ENCODE measurements at places on chromosomes 5 and 9.

DNA sequence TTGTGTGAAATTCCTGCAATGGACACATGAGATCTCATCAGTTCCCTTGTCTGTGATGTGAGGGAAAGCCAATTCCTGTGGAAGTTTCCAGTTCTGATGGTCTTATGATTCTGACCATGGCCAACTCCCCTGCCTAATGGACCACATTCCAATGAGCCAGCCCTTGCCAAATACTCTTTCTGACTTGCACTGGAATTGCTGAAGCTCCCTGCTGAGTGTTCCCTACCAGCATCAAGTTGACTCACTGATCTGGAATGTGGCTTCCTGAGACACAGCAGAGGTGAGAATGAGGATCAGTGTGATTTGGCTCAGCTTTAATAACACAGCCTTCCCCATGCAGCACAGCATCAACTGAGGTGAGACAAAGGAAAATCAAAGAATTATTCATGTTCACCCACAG, 427.8 kb downstream of the KDM4C start:
- DNase-seq, result no peak

DNA sequence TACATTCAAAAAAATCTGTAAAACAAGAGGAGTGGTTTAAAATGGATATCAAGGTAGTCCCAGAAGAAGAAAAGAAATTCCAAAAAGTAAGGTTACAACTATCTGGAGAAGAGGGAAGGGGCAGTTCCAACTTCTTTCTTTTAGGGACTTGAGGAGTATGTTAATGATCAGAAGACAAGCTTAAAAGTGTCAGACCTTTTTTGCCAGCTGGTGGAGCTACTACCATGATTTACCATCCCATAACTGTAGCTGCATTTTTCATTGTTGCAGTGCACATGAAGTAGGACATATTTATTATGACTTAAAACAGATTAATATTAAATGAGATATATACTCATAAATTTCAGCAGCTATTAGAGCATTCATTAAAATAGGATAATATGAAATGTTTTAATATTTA, 158.5 kb upstream of the RGS7BP start:
- no peak for DNase-seq

GRCh38 chr5:113240951-113241726, 193.7 kb downstream of the TSSK1B start:
- no peak for DNase-seq

- no peak for DNase-seq
Measured at GRCh38 chr5:112983363-112983762, 6.8 kb downstream of the DCP2 start.

DNA sequence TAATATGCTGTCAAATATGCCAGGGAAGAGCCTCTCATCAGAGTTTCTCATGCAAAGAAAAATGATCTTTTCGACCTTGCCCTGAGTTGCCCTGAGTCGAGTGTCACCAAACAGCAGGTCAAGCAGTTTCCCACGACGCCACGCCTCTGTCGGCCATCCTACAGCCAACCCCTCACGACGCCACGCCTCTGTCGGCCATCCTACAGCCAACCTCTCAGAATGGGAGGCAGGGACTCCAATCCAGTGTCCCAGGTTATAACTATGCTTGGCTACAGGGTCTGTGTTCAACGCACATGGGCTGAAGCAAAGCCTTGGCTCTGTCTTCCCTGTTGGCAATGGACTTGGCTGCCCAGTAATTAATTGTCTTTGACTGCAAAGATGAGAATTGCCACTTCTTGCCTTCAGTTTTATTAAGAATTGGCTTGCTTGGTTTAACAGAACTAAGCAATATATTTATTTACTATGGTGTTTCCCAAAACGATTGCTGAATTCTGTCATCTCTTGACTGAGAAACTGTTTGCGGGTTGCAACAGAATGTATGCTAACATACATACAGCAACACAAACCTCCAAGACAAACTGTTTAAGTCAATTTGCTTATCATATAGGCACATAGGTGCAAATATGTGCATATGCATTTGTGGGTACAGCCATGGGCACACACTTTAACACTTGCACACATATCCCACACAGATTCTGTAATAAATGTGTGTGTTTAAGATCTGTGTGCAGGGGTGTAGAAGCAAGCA, 352.9 kb downstream of the GLIS3 start:
- no peak for DNase-seq

DNA sequence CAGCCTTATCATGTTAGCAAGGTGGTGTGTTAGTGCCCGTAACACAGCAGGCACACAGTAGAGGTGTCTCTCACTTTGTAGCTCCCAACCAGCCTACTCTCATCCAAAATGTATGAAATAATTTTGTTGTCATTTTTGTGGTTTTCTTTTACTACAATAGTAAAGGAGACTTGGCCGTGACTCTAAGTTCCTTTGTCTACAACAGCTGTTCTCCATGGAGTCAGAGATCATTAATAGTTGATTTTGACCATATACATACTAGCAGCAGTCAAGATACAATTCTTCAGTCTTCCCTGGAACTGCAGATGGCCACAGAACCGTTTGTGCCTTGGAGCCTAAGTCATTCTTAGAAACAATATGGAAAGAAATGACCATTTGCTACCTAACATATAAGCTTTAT, 567.1 kb downstream of the TLR4 start:
- DNase-seq, result no peak

DNA sequence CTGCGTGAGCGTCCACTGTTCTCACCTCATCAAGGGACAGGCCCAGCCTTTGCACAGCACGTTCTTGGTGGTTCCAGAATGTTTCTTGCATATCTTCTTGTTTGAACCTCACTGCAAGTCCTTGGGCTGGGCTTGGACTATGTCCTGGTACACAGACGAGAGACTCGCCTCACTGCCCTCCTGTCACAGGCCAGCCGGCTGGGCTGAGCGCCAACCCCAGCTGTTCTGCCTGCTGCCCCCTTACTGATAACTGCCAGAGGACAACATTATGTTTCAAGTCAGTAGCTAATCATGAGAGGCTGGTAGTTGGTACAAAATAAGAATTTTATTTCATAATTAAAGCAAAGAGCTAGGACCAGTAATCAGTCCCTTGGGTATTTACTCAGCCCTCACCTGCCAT, 52.8 kb upstream of the LRRTM2 start:
- no peak for DNase-seq

DNA sequence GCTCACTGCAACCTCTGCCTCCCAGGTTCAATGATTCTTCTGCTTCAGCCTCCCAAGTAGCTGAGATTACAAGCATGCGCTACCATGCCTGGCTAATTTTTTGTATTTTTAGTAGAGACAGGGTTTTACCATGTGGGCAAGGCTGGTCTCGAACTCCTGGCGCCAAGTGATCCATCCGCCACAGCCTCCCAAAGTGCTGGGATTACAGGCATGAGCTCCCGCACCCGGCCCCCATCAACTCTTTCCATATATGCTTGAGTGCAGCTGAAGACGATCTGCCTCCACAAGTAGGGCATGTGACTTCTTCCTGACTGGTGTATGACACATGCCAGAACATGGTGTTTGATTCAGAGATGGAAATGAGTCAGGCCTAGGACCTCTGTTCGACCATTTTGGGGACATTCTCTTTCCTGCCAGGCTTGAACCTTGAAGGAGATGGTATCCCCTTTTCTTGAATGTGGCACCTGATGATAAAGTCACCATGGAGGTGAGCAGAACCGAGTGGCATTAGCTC, 7.5 kb upstream of the CNOT6 start:
- no peak for DNase-seq

DNA sequence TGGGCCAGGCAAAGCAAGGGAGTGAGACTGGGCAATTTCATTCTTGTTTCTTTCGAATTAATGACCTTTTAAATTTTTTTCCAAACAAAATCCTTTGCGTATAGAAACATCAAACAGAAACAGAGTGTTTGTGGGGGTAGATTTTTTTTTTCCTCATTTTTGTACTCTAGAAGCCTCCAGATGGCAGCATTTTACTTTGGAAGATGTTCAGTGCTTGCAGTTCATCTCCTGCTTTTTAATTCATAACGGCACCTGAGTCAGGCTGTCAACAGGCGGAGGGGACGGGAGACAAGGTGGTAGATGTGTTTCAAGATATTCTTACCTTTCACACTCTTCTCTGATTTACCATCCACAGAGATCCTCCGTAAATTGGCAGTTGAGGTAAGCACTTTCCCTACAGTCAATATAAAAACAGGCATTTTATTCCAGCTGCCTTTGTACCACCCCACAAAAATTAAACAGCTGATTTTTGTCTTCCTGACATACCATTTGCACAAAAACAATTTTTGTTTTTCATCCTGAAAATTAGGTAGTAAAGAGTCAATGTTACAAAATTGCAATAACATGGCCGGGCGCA, 99.5 kb upstream of the FBXL17 start:
- DNase-seq, result peak; percentile 13

- peak; percentile 40 for DNase-seq
Measured at GRCh38 chr5:7745882-7746610, 104.9 kb downstream of the CFAP90 start.

DNA sequence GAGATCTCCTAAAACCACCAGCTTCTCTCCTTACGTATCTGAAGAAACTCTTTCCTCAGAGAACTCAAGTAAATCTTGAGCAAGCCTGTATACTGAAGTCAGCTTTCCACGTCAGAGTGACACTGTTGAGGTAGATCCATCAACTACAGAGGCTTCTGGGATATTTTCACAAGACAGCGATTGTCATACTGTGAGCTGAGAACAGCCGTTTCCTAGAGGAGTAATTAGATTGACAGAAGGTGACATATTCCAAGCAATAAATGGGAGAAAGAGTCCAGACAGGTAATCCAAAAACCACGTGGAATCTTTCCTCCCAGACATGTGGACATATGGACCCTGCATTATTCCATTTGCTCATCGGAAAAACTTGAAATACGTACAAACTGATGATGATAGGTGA, 117.2 kb downstream of the MEF2C start:
- DNase-seq, result no peak

DNA sequence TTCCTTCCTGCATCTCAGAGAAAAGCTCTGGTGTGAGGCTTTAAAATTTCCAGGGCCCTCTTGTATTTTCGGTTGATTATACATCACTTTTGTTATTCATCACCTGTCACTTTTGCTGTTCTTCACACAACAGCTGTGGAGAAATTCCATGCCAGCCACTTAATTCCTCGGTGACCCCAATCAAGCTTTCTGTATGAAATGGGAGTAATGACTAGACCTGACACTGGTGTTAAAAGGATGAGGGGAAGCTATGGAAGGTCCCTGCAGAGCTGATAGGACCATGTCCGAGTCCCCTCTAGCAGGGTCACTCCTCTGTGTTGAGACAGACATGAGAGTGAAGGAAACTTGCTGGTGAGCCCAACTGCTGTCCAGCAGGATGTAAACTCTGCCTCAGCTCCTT, 59.7 kb downstream of the GPR21 start:
- DNase-seq, result no peak

GRCh38 chr5:72846483-72846882, 30.0 kb downstream of the TNPO1 start:
- DNase-seq, result no peak

DNA sequence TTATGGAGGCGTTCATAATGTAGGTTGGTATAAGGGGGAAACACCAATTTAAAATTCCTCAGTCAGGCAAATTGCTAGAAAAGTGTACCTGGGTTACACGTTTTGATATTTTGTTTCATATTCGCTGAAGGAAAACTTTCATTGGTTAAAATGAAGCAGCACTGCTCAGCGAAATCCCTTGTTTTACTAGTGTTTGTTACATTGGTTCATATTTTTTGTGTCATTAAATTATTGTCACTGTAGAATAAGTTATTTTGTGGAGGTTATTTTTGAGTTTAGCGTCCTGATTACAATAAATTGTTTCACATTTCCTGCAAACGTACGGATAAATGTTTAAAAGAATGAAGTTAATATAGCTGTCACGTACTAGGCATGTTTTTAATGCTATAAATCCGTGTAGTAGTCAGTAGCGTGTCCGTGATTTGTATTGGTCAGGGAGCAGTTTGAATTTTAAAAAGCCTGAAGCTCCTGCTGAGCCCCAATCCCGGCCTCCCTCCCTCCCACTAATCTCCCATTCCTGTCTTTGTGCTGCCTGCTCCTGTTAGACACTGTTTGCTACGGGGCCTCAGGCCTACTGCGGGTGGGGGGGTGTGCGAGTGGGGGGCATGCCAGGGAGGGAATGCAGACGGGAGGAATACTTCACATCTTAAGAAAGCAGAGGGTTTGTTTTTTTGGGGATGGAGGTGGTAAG, 2.0 kb downstream of the NIPBL start:
- DNase-seq, result no peak

DNA sequence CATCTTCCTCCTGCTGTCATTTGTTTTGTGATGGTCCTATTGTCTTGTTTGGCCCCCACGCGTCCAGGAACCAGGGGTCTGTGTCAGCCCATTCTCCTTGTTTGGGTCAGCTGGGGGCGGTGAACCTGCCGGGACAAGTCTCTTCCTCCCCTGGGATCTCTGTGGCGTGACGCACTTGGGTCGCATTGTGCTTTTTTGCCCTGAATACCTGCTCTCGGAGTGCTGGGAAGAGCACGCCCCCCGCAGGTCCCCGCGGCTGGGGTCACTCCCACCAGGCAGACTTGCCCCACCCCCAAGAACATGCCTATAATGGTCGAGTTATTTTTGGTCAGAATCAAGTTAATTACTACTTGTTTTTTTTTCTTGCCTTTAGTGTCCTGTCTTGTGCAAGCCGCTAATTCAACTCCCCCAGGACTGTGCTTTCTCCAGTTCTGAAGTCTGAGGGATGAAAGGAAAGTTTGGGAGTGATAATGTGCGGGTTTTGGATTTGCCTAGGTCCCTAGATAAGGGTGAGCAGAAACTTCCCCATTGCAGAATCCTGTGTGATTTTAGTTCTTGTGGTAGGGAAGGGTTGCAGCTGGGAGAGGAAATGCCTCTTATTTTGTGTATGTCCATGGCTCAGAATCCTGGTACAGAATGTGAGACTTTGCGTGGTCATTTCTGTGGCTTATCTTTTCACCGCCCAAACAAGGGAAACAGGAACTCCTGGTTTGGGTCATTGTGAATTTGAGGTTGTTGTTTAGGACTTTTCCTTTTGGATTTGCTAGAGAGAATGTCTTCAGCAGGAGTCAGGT, 789 bp downstream of the ACER2 start:
- peak; percentile 35 for DNase-seq

DNA sequence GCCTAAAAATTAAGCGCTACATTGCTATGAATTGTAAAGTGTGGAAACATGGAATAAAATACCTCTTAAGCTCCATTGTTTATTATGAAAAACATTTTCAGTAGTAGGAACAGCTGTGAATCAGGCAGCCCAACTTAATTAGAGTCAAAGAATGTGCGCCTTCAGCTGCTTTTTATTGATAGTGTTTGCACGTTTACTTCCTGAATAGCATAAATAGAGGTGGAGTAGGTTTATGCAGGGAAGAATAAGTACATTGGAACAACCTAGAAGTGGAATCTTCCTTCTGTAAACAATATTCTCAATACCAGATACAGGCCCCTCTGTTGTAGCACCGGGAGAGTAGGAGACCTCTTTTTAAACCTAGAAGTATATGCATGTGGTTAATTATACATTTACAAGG, 79.9 kb downstream of the IQGAP2 start:
- DNase-seq, result no peak

DNA sequence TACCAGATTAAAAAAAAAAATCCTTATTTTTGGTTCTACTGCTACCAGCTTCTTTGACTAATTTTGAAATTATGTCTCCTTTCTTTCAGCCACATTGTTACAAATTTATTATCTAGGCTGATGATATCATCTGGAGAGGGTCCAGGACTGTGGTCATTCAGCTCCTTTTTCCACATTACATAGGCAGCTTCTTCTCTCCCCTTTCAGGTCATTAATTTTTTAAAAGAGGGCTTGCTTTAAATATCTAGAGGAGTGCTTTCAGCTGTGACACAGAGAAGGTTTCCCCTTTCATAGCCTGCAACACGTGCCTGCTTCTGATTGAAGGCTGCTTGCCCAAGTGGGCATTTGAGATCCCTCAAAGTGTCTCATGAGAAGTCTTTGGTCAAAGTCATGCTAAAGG, 155.7 kb upstream of the PAPPA start:
- no peak for DNase-seq
